ENCODE measurements at places on chromosomes 5 and 9. TPM values are rescaled to one million over a fixed set of nuclear protein-coding genes. Genes with fewer than 3 reads are reported as not detected.
A peak's percentile ranks its signal among the peaks of the same experiment; 100 is the strongest.

DNA sequence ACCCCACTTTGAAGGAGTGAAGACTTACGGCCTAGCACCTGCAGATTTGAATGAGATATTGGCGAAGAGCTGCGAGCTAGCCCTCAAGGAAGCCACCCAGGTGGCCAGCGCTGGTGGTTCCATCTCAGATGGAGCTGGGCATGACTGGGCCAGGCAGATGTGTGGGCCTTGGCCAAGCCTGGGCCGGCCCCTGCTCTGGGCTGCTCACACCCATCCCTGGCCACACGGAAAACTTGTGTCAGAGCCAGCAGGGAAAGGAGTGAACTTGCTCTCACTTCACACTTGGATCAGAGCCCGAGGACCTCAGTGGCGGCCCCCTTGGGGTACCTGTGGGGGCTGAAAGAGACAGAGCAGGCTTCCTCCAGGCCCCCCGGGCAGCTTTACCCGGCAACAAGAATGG, 44.2 kb downstream of the ROPN1L start:
- H3K36me3 ChIP-seq, result no peaks in the 10 kb centered on the region
- no peaks in the 10 kb centered on the region for H3K27me3 ChIP-seq
- H3K4me1 ChIP-seq, result peaks cover 58% of the 10 kb centered on the region
- DNase-seq, result no peak
- peak overlapping the region; percentile 80 for H3K27ac ChIP-seq

DNA sequence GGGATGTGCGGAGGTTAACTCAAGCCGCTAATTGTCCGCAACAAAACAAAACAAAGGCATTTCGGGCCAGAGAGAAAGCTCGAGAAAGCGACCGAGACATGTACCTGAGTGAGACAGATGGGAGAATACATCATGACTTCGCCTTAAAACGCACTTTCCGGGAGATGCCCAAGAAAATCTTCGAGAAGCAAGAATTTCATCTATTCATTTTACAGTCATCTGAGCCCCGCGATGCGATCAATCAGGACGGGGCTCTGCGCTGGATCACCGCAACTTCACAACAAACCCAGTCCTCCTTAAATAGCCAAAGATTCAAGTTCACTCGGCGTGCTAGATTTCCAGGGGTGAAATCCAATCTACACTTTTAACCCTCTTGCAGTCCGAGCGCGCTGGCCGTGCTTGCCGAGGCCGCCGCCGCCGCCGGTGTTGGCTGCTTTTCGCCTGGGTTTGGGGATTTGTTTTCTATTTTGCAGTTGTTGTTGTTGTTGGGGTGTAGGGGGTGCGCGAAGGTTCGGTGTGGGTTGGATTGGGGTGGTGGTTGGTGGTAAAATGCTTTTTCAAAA, 482 bp downstream of the NFIB start:
- H3K36me3 ChIP-seq, result no peaks in the 10 kb centered on the region
- peak overlapping the region; percentile 100 for H3K27ac ChIP-seq
- peak overlapping the region; percentile 80 for H3K4me3 ChIP-seq

GRCh38 chr5:124909734-124910133, 163.3 kb upstream of the ZNF608 start:
- H3K4me3 ChIP-seq, result no peak overlapping the region
- H3K4me1 ChIP-seq, result peaks cover 48% of the 10 kb centered on the region
- DNase-seq, result no peak
- H3K27me3 ChIP-seq, result no peaks in the 10 kb centered on the region

DNA sequence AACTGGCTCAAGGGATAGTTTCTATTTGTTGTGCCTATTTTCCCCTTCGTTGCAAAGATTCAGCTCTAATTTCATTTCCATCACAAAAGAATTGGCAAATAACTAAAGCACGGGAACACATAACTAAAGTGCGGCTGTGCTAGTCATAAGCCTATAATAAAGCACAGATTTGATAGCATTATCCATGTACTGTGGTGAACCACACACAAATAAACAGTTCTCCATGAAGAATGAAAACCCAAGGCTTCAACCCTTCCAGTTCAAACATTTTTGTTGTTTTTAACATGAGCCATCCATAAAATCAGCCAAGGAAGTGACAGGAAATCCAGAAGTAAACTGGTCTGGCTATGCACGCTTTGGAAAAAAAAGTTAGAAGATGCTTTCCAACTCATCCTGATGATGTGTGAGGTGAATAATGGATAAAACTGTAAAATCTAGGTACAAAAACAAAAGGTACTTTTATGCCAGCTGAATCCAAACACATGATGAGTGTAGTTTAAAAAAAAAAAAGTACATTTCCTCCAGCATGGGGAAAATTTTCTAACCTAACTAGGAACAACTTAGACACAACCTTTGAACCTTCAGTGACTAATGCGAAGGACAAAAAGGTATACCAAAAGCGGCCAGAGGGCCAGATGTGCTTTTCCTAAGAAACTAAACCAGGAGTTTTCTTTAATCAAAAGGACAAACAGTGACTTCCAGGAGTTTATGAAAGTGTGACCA, 10.2 kb downstream of the ZNF608 start:
- H3K27ac ChIP-seq, result peak overlapping the region; percentile 55
- no peaks in the 10 kb centered on the region for H3K36me3 ChIP-seq
- peaks cover 74% of the 10 kb centered on the region for H3K4me1 ChIP-seq
- no peaks in the 10 kb centered on the region for H3K27me3 ChIP-seq
- no peak for DNase-seq

GRCh38 chr5:32990593-32991420, 279.7 kb downstream of the NPR3 start:
- H3K36me3 ChIP-seq, result no peaks in the 10 kb centered on the region
- no peak overlapping the region for H3K4me3 ChIP-seq
- H3K27me3 ChIP-seq, result no peaks in the 10 kb centered on the region
- H3K27ac ChIP-seq, result no peak overlapping the region
- H3K4me1 ChIP-seq, result no peaks in the 10 kb centered on the region
- no peak for DNase-seq

DNA sequence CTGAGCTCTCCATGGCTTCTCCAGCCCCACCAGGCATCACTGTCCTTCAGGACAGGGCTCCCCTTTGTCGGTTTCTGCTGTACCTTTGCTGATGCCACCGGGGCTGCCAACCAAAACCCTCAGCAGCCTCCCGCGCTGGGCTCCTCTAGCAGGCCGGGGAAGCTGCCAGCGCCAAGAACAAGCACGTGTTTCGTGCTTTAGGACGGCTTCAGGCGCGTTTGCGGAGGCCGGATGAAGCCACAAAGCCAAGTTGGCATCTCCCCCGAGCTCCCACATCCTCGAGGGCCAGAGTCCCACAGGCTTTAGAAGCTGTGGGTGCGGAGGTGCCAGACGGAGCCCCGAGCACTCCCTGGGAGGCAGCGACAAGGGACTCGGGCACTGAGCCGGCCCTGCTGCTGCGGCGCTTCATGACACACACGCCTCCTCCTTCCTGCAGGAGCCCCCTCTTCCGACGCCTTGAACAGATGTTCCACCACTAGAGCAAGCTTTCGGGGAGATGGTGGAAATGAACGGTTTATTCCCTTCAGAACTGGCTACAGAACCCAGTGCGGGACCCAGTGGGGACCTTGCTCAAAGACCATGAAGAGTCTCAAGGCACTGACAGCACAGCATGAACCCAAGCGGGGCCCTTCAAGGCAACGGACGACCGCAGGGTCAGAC, 36.7 kb downstream of the SARDH start:
- H3K27ac ChIP-seq, result no peak overlapping the region
- peaks cover 15% of the 10 kb centered on the region for H3K4me1 ChIP-seq
- H3K27me3 ChIP-seq, result peaks cover 51% of the 10 kb centered on the region
- H3K4me3 ChIP-seq, result no peak overlapping the region
- DNase-seq, result no peak
- no peaks in the 10 kb centered on the region for H3K36me3 ChIP-seq

- no peak overlapping the region for H3K27ac ChIP-seq
- no peaks in the 10 kb centered on the region for H3K27me3 ChIP-seq
- no peak overlapping the region for H3K4me3 ChIP-seq
- no peaks in the 10 kb centered on the region for H3K4me1 ChIP-seq
- DNase-seq, result no peak
- H3K36me3 ChIP-seq, result peaks cover 77% of the 10 kb centered on the region
These were observed 92.8 kb downstream of the SMARCA2 start for GRCh38 chr9:2107906-2108451.

DNA sequence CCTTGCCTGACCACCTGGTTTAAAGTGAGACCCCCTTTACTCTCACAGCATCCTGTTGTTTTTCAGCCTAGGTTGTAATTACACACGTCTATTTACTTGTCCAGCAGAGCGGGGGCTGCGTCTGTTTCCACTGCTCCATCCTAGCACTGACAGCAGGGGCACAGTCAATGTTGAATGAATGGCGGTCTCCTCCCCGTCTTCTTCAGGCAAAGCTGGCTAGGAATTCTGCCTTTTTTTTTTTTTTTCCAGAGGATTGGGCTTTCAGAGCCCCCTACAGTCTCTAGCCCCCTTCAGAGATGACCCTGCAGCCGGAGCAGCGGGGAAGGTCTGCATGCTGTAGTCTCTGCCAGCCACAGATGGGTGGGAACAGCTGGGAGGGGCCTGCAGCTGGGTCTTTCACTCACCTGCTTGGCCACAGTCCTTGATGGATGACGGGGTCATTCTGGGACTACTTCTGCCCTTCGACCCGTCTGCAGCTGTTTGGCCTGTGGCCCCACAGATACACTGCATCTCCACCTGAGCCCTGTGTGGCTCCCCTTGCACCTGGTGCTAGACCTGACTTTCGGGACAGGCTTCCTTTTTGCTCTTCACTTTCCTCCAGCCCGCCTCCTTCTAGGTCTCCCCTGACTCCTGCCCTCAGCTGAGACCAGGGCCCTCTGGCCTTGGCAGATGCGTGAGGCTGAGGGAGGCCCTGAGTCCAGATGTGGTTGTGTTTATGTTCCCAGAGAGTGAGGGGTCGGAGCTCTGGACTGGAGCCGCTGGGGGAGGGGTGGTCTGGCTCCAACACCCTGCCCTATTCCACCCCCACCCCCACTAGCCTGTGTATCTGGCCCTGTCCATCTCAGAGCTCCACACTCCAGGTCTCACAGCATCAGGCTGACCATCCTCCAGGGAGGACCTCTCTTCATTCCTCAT, 8.0 kb downstream of the PITX1 start:
- no peak overlapping the region for H3K4me3 ChIP-seq
- H3K4me1 ChIP-seq, result peaks cover 21% of the 10 kb centered on the region
- peaks cover 73% of the 10 kb centered on the region for H3K27me3 ChIP-seq
- DNase-seq, result peak; percentile 6

- peak overlapping the region; percentile 17 for H3K27ac ChIP-seq
- peaks cover 25% of the 10 kb centered on the region for H3K4me1 ChIP-seq
- peaks cover 28% of the 10 kb centered on the region for H3K36me3 ChIP-seq
- H3K4me3 ChIP-seq, result no peak overlapping the region
These were observed 63.4 kb downstream of the MVB12B start for GRCh38 chr9:126389992-126390391.

- no peak for DNase-seq
- H3K4me1 ChIP-seq, result no peaks in the 10 kb centered on the region
- H3K27ac ChIP-seq, result no peak overlapping the region
- no peaks in the 10 kb centered on the region for H3K36me3 ChIP-seq
These were observed 11.1 kb upstream of the SPATA31E1 start for GRCh38 chr9:87871425-87872078.

DNA sequence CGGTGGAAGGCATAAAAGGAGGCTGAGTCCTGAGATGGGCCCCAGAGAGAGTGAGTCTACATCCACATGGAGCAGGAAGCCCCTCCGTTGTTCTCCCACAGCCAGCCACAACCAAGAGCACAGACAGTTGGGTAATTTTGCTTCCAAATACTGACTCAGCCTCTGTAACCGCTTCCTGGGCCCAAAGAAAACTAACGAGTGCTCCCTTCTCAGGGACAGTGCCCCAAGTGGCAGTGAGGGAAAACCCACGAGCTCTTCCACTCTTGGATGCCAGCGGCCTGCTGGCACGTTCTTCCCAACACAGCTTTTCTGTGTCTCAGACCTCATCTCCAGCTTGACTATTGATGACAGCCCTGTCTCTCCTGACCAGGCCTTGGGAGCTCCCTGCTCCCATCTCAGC, 207.6 kb downstream of the FSTL4 start:
- no peak for DNase-seq
- H3K27ac ChIP-seq, result no peak overlapping the region
- H3K4me1 ChIP-seq, result no peaks in the 10 kb centered on the region
- H3K36me3 ChIP-seq, result no peaks in the 10 kb centered on the region

DNA sequence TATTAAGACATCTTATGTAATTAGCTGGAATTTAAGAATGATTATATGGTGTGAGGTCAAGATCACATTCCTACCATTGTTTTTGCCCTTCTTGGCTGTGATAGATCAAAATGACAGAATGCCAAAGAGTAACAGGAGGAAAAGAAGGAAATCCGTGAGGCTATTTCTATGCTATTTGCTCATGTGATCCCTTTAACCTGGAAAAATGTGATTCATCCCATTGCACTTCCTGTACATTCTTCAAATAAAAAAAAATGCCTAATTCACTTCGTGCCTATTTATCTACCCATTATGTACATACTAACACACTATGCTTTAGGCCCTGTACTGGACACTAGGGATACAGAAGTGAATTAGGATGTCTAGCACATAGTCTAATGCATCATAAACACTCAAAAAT, 154.1 kb upstream of the PAPPA start:
- DNase-seq, result no peak
- no peaks in the 10 kb centered on the region for H3K36me3 ChIP-seq
- no peaks in the 10 kb centered on the region for H3K4me1 ChIP-seq
- no peaks in the 10 kb centered on the region for H3K27me3 ChIP-seq
- no peak overlapping the region for H3K27ac ChIP-seq
- H3K4me3 ChIP-seq, result no peak overlapping the region

DNA sequence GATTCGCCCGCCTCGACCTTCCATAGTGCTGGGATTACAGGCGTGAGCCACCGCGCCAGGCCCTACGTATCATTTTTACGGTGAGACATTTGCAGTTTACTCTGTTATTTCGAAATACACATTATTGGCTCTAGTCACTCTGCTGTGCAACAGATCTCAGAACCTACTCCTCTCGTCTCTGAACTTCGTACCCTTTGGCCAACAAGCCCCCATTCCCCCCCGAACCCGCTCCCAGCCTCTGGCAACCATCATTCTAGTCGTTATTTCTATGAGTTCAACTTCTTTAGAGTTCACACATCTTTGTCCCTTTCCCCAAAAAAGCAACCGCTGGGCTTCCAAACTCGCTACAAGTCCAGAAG, 735 bp downstream of the PTGR1 start:
- H3K27ac ChIP-seq, result peak overlapping the region; percentile 91
- peaks cover 28% of the 10 kb centered on the region for H3K4me1 ChIP-seq
- peak overlapping the region; percentile 92 for H3K4me3 ChIP-seq
- no peaks in the 10 kb centered on the region for H3K27me3 ChIP-seq
- DNase-seq, result peak; percentile 29

GRCh38 chr5:135308752-135309151, 90.3 kb downstream of the MACROH2A1 start:
- H3K36me3 ChIP-seq, result no peaks in the 10 kb centered on the region
- H3K4me1 ChIP-seq, result no peaks in the 10 kb centered on the region
- H3K27ac ChIP-seq, result no peak overlapping the region
- H3K4me3 ChIP-seq, result no peak overlapping the region
- DNase-seq, result no peak
- H3K27me3 ChIP-seq, result peaks cover 41% of the 10 kb centered on the region

FOXD4 gene
- total RNA-seq, result 0.11 TPM

TRPM3 gene
- 0.22 TPM for total RNA-seq

TENT4A gene
- total RNA-seq, result 9.5 TPM

CDC20B gene
- total RNA-seq, result not detected

Measured in left ventricle myocardium inferior (tissue), 1 donor.